ENCODE measurements at places on chromosomes 6 and 20.
A peak's percentile ranks its signal among the peaks of the same experiment; 100 is the strongest.

- no peak for DNase-seq
Measured at GRCh38 chr20:50394569-50394968, 115.6 kb upstream of the PTPN1 start.

GRCh38 chr6:115220551-115221159 lies 840.0 kb downstream of the FRK start:
- DNase-seq: no peak

- DNase-seq: no peak
Measured at GRCh38 chr6:104617591-104617990, 242.1 kb downstream of the HACE1 start.

GRCh38 chr20:51523276-51524013 lies 19.1 kb downstream of the NFATC2 start:
- DNase-seq: no peak

DNA sequence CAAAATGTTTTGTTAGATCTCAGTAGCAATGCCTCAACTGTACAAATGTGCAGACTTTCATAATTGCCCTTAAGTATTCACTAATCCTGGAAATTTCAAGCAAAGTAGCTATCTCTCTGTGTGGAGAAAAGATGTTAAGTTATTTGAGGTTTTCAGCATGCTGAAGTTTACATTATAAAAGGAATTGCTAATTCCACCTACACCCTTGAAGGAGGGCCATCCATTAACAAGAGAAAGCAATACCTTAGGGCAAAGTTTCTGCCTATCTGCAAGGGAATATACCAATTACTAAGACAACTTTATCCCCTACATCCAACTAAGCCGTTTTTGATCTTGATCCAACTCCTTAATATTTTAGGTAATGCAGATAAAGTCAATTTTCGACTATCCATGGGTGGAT lies 380.7 kb upstream of the BTBD3 start:
- no peak for DNase-seq

- DNase-seq: no peak
Measured at GRCh38 chr20:3692706-3693294, 11.0 kb upstream of the ADAM33 start.

GRCh38 chr6:25560865-25561264 lies 91.2 kb upstream of the SCGN start:
- no peak for DNase-seq

DNA sequence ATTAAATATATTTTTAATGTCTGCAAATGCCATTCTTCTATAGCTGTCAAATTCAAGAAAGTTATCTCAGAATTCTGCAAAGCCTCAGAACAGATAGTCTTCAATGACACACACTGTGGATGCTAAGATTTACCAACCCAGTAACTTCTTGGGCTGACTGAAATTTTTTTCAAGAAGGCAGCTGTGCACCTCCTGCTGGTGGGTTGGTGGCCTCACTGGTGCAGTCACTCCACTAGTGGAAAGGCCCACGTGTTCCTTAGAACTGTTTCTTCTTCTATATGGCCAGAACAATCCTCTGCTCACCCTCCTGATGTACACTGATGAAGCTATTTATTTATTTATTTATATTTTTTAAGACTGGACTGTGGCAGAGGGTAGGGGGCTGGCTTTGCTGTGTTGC lies 28.1 kb upstream of the MTCL3 start:
- no peak for DNase-seq

DNA sequence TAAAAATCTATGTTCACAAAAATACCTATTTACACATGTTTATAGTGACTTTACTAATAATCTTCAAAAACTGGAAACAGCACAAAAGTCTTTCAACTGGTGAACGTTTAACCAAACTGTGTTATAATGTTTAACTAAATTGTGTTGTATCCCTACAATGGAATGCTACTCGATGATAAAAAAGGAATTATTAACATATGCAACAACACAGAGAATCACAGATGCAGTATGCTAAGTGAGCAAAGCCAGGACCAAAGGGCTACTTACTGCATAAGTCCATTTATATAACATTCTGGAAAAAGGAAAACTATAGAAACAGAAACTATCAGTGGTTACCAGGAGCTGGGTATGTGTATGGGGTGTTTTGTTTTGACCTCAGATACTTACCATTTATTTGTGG lies 602.2 kb upstream of the BTBD3 start:
- DNase-seq: no peak

- no peak for DNase-seq
Measured at GRCh38 chr20:60974022-60974421, 278.0 kb upstream of the CDH4 start.

- no peak for DNase-seq
Measured at GRCh38 chr6:123604067-123604466, 32.7 kb downstream of the TRDN start.

- no peak for DNase-seq
Measured at GRCh38 chr6:21230536-21230935, 363.0 kb upstream of the SOX4 start.

GRCh38 chr6:6131492-6132109 lies 124.9 kb upstream of the NRN1 start:
- DNase-seq: no peak

- DNase-seq: no peak
Measured at GRCh38 chr6:154960299-154960843, 34.7 kb upstream of the TIAM2 start.

- DNase-seq: no peak
Measured at GRCh38 chr6:155402656-155403304, 52.9 kb downstream of the NOX3 start.

- no peak for DNase-seq
Measured at GRCh38 chr20:53337390-53338101, 256.1 kb downstream of the ZNF217 start.

GRCh38 chr20:45223136-45223535 lies 2.0 kb downstream of the SEMG2 start:
- DNase-seq: no peak

DNA sequence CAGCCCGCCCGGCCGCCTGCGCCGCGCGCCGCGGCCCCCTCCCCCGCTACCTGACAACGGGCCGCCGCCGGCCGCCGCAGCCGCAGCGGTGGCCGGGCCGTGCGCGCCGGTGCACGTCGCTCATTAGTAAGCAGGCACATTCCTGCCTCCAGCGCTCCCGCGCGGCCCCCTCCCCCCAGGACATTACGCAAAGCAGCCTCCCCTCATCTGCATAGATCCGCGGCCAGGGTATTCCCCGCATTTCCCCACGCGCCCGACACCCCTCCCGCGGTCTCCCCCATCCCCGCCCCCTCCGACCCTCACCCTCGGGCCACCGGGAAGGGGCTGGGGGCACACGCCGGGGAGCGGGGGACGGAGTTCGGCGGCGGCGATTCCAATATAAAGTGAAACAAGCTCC lies at the start of gene HIVEP2:
Gene HIVEP2, minus strand, starts transcription at position 128 of the 397 bp plus-strand sequence. CDS start 170,438 bp downstream, outside the sequence.
- DNase-seq: peak; percentile 66

DNA sequence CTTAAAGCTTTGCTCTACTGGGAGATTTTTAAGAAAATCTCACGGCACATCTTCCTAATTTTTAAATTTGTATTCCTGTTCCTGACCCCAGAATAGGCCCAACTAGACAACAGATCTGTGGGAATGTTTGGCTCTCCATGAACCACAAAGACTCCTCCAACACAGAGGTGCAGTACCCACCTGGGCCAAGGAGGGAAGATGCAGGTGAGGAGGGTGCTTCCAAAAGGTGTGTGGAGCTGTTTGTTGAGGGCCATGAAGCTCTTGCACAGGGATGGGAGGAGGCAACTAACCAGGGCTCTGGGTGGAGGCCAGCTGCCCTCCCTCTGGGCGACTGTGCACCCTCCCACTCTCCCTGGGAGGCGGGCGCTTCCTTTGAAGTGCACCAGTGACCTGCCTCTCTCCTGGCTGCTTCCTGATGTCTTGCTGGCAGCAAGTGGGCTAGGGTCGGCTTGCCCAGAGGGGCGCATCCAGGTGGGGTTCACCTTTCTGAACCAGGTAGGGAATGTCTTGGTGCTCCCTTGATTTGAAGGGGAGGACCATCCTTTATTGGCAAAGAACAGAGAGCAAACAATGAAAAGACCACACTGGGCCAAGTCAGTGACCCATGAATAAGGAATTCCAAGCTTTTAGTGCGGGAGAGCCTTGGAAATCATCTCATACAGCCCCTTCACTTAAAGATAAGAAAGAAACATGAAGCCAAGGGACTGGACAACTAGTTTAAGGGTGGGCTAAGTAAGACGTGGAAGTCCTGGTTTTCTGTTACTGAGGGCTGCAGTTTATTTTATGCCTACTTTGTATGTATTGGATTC lies 76.0 kb downstream of the ANKRD6 start:
- no peak for DNase-seq

DNA sequence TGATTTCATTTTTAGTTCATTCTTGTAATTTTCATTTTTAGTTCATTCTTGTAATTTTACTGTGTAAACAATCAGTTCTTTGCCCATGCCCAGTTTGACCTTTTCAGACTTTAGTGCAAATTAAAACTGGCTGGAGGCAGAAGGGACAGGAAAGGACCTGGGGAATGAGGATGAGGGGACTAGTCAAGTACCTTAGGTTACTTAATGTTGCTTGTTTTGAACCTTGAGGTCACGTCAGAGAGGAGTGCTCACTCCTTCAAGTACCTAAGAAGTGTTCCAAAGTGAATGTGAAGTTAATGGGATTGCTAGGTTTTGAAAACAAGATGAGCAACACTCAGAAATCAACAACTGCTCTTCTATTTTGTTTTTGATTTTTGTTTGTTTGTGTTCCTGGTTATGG lies 82.5 kb downstream of the FOXO3 start:
- no peak for DNase-seq

- DNase-seq: no peak
Measured at GRCh38 chr20:41507851-41508250, 110.3 kb downstream of the CHD6 start.

- DNase-seq: no peak
Measured at GRCh38 chr6:72911463-72912155, 289.7 kb downstream of the KCNQ5 start.

DNA sequence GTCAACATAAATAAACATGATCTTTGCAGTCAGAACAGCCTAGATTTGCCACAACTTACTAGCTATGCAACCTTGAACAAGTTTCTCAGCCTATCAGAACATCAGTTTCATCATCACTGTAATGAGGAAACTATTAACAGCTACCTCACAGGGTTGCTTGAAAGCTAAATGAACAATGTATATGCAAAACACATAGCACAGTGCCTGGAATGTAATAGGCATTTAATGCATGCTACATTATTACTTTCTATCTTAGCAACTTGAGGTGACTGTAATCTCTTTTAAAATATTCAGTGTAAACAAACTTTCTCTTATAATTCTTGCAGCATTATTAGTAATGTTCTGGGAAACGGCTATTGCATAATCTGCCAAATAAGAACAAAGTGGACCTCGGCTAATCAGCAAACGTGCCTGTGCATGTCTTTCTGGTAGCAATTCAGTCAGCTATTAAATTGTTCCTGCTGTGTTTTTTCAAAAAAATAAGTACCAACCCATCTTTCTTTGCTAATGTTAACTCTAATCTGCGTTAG lies 61.5 kb downstream of the SYNE1 start:
- no peak for DNase-seq

DNA sequence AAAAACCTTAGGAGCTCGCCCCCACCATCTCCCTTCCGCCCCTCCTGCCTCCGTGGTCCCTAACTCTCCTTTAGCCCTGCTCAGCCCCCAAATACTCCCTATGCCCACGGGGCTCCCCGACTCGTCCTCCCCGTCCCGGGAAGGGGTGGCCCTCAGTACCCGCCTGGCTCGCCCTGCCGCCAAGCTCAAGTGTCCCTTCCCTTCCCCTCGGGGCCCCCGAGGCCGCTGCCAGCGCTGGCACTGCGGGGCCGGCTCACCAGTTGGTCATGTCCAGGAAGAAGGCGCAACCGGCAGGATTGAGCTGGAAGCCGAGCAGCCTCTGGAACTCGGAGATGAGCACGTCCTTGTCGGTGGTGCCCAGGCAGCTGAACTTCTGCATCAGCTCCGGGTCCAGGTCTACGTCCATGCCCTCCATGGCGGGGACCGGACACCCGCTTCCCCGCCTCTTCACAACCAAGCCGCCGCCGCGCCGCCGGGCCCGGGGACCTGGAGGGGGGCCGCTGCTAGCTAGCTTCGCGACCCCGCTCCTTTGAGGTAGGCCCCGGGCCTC lies 303 bp downstream of the ILRUN start:
- DNase-seq: no peak

- DNase-seq: no peak
Measured at GRCh38 chr6:75855052-75855451, 106.0 kb downstream of the MYO6 start.

GRCh38 chr6:219641-220198 lies 72.6 kb upstream of the DUSP22 start:
- no peak for DNase-seq

DNA sequence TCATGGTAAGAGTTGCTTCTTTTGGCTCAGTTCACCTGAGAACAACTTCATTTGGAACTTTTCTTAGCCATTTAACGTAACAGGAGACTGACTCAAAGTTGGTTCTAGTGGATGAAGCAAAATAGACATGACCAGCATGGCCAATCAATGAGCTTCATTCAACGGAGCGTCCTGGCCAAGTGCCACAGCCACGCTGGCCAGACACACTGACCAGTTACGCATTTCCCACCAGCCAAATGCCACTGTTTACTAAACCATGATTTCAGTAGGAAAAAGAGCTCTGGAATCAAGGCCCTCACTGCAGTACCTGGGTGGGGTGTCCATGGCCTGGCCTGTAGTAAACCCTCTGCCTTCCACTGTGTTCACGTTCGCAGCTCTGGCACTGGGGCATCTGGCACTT lies 80.4 kb downstream of the POPDC3 start:
- peak; percentile 10 for DNase-seq

DNA sequence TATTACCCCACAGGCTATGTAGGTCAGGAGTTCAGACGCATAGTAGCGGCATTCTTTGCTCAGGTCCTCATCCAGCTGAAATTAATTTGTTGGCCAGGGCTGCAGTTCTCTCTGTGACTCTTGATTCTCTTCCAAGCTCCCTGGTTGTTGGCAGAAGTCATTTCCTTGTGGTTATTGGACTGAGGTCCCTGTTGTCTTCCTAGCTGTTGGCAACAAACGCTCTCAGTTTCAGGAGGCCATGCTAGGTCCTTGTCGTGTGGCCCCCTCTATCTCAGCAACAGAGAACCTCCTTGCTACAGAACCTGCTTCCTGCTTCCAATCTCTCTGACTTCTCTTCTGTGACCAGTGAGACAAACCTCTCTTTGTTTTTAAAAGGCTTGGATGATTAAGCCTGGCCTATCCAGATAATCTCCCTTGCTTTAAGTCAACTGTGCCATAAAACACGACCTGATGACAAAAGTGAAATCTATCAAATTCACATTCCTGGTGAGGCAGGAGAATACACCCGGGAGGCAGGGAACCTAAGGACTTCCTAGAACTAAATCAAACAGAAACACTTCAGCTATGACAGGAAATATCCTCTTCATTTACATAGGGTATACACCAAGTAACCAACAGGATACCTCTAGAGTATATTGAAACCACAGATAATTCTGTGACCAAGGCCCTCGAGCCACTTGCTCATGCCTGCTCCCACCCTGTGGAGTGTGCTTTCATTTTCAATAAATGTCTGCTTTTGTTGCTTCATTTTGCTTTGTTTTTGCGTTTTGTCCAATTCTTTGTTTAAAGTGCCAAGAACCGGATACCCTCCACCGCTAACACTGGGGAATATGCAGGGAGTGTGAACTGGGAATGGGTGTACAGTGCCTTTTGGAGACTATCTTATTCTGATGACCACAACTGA lies 196.0 kb downstream of the BTBD3 start:
- no peak for DNase-seq

GRCh38 chr20:19618711-19619110 lies 139.3 kb upstream of the RIN2 start:
- DNase-seq: no peak

GRCh38 chr6:73712535-73713173 lies 16.7 kb downstream of the CD109 start:
- no peak for DNase-seq

All from hypothalamus (tissue), 51 donors.